Tibial nerve (tissue), 4 donors: ENCODE measurements at places on chromosomes 16 and 17.

- H3K27ac ChIP-seq, result no peak overlapping the region
- H3K27me3 ChIP-seq, result no peaks in the 10 kb centered on the region
- DNase-seq, result no peak
- H3K36me3 ChIP-seq, result no peaks in the 10 kb centered on the region
These were observed 41.6 kb upstream of the IRF8 start for GRCh38 chr16:85857406-85857805.

GRCh38 chr16:89844739-89845339, 16.6 kb downstream of the SPIRE2 start:
- no peak for DNase-seq
- H3K27me3 ChIP-seq, result peaks cover 5% of the 10 kb centered on the region
- H3K27ac ChIP-seq, result no peak overlapping the region
- H3K4me1 ChIP-seq, result no peaks in the 10 kb centered on the region
- no peaks in the 10 kb centered on the region for H3K36me3 ChIP-seq

GRCh38 chr16:30179931-30180330, 3.5 kb upstream of the CORO1A start:
- H3K27me3 ChIP-seq, result no peaks in the 10 kb centered on the region
- no peak for DNase-seq
- H3K36me3 ChIP-seq, result no peaks in the 10 kb centered on the region
- peaks cover 15% of the 10 kb centered on the region for H3K4me1 ChIP-seq

DNA sequence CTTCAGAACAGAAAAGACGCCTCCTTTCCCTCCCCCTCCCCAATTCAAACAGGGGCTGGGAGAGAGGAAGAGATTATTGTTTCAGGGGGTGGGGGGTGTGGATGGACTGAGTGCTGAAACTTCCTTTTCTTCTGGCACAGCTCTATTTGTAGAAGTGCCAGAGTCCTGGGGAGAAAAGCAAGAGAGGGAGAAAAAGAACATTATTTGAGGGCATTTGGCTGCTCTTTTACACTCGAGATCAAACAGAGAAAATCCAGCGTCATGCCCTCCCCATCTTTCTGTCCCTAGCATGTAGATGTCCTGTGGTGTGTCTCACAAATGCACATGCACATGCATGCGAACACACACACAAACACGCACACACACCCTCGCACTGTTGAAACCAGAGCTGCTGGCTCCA, 13.0 kb downstream of the ARL4D start:
- peaks cover 30% of the 10 kb centered on the region for H3K4me1 ChIP-seq
- no peak overlapping the region for H3K4me3 ChIP-seq
- no peaks in the 10 kb centered on the region for H3K27me3 ChIP-seq
- DNase-seq, result no peak
- no peaks in the 10 kb centered on the region for H3K36me3 ChIP-seq

- no peaks in the 10 kb centered on the region for H3K36me3 ChIP-seq
- no peak overlapping the region for H3K27ac ChIP-seq
- H3K4me3 ChIP-seq, result no peak overlapping the region
- H3K27me3 ChIP-seq, result no peaks in the 10 kb centered on the region
- DNase-seq, result no peak
- no peaks in the 10 kb centered on the region for H3K4me1 ChIP-seq
These were observed 146.5 kb downstream of the MAP2K6 start for GRCh38 chr17:69560987-69561441.

GRCh38 chr17:36610474-36610873, 9.1 kb downstream of the MRM1 start:
- no peaks in the 10 kb centered on the region for H3K27me3 ChIP-seq
- H3K27ac ChIP-seq, result no peak overlapping the region
- H3K4me3 ChIP-seq, result no peak overlapping the region

DNA sequence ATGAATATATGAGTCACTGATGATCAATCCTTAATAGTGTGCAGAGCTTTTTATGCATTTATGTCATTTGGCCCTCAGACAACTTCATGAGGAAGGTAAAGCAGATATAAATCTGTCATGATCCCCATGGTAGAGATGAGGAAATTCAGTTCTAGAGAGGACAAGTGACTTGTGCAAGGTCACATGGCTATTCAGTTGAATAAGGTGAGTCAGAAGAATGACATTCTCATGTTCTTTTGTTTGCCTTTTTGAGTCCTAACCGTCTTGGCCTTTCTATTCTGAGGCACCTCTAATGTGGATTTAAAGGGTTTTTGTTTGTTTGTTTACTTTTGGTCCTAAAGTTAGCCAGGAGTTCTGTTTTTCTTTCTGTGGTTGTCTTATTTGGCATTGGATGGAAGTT, 116.2 kb upstream of the ELAC2 start:
- no peaks in the 10 kb centered on the region for H3K36me3 ChIP-seq
- DNase-seq, result no peak
- no peak overlapping the region for H3K4me3 ChIP-seq
- no peaks in the 10 kb centered on the region for H3K4me1 ChIP-seq

GRCh38 chr16:84608282-84608681, 9.6 kb downstream of the COTL1 start:
- peak overlapping the region; percentile 93 for H3K27ac ChIP-seq
- DNase-seq, result no peak

DNA sequence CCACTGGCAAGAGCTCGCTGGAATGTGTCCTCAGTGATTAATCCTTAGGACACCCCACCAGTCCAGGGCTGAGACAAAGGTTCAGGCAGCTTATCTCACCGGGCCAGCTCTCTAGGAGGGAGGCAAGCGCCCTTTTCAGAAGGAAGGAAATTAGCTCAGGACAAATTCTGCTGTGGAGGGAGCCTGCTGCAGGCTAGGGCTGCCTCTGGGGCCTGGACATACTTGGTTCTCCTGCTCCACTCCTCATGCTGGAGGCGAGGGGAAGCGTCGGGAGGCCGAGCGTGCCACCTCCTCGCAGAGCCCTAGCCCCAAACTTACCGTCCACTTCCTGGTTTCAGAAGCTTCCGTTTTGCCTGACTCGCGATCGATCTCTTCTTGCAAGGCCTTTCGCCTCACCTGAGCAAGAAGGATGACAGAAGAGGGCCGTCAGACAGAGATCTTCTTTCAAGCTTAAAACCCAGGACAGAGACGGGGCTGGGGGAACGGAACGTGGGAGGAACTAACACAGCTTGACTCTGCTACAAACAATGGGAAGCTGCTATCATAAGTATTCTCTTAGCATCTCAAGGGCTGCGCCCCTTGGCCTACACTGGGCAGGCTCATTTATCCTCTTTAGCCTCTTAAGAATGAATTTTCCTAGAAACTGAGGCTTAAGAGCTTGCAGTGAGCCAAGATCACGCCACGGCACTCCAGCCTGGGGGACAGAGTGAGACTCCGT, 7.7 kb downstream of the KNOP1 start:
- no peak for DNase-seq
- no peak overlapping the region for H3K27ac ChIP-seq
- no peaks in the 10 kb centered on the region for H3K36me3 ChIP-seq
- no peak overlapping the region for H3K4me3 ChIP-seq
- no peaks in the 10 kb centered on the region for H3K27me3 ChIP-seq

GRCh38 chr16:57341441-57342303, 16.9 kb upstream of the CCL22 start:
- DNase-seq, result no peak
- no peaks in the 10 kb centered on the region for H3K4me1 ChIP-seq
- H3K4me3 ChIP-seq, result no peak overlapping the region
- H3K27me3 ChIP-seq, result no peaks in the 10 kb centered on the region

DNA sequence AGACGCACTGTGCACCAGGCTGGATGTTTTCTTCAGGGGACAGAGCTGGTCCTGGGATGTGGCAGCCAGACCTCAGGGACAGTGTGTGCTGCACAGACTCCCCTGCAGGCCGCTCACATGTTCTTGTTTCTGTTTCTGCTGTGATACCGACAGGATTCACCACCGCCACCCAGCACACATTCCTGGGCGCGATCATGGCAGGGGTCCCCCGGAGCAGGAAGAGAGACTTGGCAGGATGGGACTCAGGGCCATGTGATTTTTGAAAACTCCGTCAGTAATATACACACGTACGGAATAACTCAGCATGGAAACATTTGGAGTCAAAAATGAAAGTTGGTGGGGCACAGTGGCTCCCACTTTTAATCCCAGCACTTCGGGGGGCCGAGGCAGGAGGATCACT, 79.0 kb downstream of the HAPSTR1 start:
- no peak overlapping the region for H3K27ac ChIP-seq
- H3K36me3 ChIP-seq, result no peaks in the 10 kb centered on the region
- no peak for DNase-seq
- H3K4me1 ChIP-seq, result no peaks in the 10 kb centered on the region
- H3K27me3 ChIP-seq, result no peaks in the 10 kb centered on the region
- no peak overlapping the region for H3K4me3 ChIP-seq

DNA sequence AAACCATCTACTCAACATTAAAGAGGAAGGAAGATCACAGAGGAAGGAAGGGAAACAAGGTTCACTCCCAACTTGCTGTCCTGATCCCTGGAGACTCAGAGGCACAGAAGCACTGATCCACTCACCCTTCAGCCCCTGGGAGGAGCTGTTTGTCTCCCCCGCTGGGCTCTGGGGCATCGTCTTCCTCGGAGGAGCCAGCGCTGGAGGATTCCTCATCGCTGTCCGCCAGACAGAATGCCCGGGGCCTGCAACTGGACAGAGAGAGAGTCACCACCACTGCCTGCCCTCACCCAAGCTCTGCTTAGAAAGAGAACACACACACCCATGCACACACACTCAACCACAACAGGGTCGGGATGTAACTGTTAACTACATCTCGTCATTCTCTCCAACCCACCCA, 24.8 kb upstream of the ERN1 start:
- H3K27me3 ChIP-seq, result no peaks in the 10 kb centered on the region
- no peak overlapping the region for H3K4me3 ChIP-seq
- H3K36me3 ChIP-seq, result no peaks in the 10 kb centered on the region
- DNase-seq, result no peak
- no peak overlapping the region for H3K27ac ChIP-seq
- peaks cover 23% of the 10 kb centered on the region for H3K4me1 ChIP-seq

DNA sequence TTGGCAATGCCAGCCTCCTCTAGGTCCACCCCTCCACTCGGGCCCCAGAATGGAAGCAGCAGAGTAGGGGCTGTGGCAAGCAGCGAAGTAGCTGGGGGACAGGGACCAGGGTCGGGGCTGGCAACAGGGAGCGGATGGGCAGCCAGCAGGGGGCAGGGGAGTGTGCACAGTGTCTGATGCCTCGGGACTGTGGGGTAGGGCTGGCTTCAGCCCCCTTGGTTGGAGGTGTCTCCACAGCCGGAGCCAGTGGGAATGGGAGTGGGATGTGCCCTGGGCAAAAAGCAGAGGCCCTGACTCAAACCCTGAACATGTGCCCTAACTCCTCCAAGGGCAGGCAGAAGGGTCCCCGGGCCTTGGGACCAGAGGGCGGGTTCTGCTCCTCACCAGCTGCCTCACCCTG, 18.5 kb upstream of the ARHGAP27 start:
- no peak overlapping the region for H3K27ac ChIP-seq
- no peaks in the 10 kb centered on the region for H3K4me1 ChIP-seq
- peaks cover 74% of the 10 kb centered on the region for H3K36me3 ChIP-seq
- no peaks in the 10 kb centered on the region for H3K27me3 ChIP-seq
- no peak overlapping the region for H3K4me3 ChIP-seq

DNA sequence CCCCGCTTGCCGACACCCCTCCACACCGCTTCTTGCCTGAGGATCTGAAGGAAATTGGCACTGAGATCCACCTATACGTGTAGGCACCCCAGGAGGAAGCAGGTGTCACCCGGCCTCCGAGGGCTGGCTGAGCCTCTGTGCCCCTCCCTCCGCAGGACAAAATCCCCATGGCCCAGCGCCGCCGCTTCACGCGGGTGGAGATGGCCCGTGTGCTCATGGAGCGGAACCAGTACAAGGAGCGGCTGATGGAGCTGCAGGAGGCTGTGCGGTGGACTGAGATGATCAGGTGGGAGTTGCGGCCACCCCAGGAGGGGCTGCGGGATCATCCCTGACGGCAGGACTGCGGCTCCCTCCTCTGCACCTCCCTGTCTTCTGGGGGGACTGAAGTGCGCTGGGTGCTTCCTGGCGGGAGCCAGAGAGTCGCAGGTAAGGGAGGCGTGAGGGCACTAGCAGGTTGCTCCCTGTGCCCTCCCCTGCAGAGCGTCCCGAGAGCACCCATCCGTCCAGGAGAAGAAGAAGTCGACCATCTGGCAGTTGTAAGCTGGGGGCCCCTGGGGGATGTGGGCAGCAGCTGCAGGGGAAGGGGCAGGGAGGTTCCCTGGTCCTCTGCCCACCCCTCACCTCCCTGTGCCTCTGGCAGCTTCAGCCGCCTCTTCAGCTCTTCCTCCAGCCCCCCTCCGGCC, 9.0 kb downstream of the NME3 start:
- no peak overlapping the region for H3K4me3 ChIP-seq
- H3K4me1 ChIP-seq, result no peaks in the 10 kb centered on the region
- no peak for DNase-seq

- peak overlapping the region; percentile 20 for H3K27ac ChIP-seq
- peaks cover 37% of the 10 kb centered on the region for H3K4me1 ChIP-seq
- no peaks in the 10 kb centered on the region for H3K27me3 ChIP-seq
- peaks cover 63% of the 10 kb centered on the region for H3K36me3 ChIP-seq
- H3K4me3 ChIP-seq, result no peak overlapping the region
These were observed 22.9 kb downstream of the CLUH start for GRCh38 chr17:2688351-2689342.

DNA sequence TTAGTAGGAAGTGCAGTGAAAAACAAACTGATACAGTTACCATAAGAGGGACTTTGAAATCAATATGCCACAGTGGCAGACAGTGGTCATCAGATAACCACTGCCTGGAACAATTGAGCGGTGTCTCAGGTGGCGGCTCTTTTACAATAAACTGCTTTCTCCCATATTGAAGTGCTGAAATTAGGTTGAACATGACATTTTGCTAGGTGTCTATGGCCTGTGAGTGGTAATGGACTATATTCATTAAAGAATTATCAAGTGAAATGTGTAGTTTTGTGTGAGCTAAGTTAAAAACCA, 214.7 kb downstream of the RPTOR start:
- DNase-seq, result no peak
- H3K4me3 ChIP-seq, result no peak overlapping the region
- H3K27me3 ChIP-seq, result no peaks in the 10 kb centered on the region

- no peaks in the 10 kb centered on the region for H3K36me3 ChIP-seq
- H3K27me3 ChIP-seq, result no peaks in the 10 kb centered on the region
- no peak overlapping the region for H3K27ac ChIP-seq
- DNase-seq, result no peak
- H3K4me3 ChIP-seq, result no peak overlapping the region
- H3K4me1 ChIP-seq, result no peaks in the 10 kb centered on the region
These were observed 500.2 kb downstream of the SHISA9 start for GRCh38 chr16:13401641-13402040.

GRCh38 chr17:12867726-12868125, 78.4 kb downstream of the ARHGAP44 start:
- H3K27me3 ChIP-seq, result no peaks in the 10 kb centered on the region
- H3K4me3 ChIP-seq, result no peak overlapping the region
- no peaks in the 10 kb centered on the region for H3K4me1 ChIP-seq
